Stimulated activated CD4-positive, alpha-beta T cell treated with anti-CD3 and anti-CD28 coated beads, Interleukin-1b, Interleukin-23, amount 100 ng/mL, for 1 hour (primary cell): ENCODE measurements at places on chromosomes 4 and X.

DNA sequence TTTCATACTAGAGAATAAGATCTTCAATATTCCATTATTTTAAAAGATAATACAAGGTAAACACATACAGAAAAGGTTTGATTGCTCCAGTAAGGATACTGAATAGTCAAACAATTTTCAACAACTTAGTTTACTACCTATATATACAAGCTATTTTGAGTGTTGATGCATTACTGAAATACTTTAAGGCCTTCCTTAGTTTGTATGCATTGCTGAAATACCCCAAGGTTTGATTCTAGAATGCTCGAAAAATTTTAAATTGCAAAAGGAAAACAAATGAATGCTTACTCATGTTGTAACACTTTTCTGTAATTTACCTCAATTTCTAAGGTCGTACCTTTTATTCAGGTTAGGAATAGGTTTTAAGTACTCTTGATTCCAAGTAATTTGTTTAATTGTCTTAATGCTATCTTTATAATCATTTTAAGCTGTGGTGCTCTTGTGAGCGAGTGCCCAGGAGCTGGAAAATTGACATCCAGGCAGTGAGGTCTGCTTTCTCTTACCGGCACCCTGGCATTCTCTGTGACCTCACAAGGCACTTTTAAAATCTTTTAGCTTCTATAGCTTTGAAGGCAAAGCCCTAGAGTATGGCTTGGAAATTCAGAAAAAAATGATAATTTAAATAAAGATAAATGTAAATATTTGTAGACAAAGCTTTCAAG is 114.0 kb downstream of the BMPR1B start:
- no peak for DNase-seq

GRCh38 chr4:82748810-82749470 is 49.7 kb downstream of the SCD5 start:
- no peak for DNase-seq

DNA sequence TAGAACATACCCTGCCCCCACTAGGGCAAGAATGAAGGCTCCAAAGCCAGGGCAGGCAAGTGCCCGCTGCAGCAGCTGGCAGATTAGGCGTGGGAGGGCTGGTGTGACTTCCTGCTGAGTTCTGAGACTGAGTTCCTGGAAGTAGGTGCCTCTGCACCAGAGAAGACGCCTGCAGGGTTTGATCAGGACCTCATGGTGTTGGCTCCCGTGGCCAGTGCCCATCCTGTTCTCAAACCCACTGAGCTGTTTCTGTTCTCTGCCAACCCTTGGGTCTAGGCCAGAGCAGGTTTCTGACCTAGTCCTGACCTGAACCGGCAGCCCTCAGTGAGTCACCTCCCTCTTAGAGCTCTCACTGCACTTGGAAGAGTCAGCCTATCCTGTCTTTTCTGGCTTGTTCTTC is 220.7 kb downstream of the HS6ST2 start:
- DNase-seq: peak; percentile 0

- DNase-seq: no peak
These were observed 208.3 kb upstream of the JADE1 start for GRCh38 chr4:128600996-128601871.

DNA sequence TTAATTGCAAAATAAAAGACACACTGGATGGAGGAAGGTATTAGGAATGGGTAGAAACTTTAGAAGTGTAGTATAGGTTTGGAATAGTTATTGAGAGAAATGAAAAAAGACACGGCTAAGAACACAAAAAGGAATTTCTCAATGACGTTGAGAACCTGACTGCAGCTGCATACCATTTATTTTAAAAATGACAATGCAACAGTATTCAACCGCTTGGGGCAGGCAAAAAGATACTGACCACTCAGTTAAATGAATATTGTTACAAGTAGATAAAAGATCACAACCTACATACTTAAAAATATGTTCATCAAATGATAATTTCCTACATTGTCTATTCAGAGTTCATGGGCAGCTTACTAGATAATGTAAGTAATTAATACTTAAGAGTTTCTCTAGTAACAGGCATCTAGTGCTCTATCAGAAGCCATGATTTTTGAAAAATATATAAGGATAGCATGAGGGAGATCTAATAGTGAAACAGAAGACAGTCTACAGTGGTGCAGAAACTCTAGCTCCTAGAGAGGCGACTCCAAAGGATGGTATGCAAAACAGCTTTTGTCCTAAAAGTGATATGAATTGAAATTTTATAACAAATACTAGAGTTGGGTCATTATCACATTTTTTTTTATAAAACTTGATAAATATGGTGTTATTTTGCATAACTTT is 216.2 kb upstream of the VEGFC start:
- no peak for DNase-seq

DNA sequence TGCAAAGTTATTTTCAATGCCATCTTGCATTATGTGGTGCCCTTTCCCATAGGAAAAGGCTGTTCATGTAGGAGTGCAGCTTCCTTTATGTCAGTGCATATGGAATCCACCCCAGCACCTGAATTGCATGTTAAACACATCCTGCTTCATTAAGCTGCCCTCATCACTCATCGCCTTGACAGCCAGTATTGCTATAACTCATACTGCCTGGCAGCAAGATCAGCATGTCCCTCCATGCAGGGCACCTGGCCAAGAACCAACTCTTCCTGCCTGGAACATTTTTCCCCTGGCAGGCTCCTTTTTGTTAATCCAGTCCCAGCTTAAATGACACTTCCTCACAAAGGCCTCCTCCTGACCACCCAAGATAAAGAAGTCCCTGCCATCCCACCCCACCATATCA is 23.5 kb upstream of the CA5B start:
- DNase-seq: no peak
